ENCODE measurements at places on chromosomes 1 and 21.

GRCh38 chr21:43950936-43951335 lies 61.2 kb upstream of the TRAPPC10 start:
- DNase-seq = no peak

- DNase-seq = no peak
Observed at GRCh38 chr21:34864370-34865149, 184.5 kb downstream of the RUNX1 start.

- DNase-seq = no peak
Observed at GRCh38 chr1:233514946-233515391, 98.9 kb upstream of the KCNK1 start.

GRCh38 chr1:200323856-200324400 lies 85.9 kb downstream of the ZNF281 start:
- no peak for DNase-seq

- no peak for DNase-seq
Observed at GRCh38 chr1:87684194-87684593, 355.5 kb downstream of the LMO4 start.

GRCh38 chr1:156480016-156480370 lies 20.6 kb downstream of the MEF2D start:
- no peak for DNase-seq

DNA sequence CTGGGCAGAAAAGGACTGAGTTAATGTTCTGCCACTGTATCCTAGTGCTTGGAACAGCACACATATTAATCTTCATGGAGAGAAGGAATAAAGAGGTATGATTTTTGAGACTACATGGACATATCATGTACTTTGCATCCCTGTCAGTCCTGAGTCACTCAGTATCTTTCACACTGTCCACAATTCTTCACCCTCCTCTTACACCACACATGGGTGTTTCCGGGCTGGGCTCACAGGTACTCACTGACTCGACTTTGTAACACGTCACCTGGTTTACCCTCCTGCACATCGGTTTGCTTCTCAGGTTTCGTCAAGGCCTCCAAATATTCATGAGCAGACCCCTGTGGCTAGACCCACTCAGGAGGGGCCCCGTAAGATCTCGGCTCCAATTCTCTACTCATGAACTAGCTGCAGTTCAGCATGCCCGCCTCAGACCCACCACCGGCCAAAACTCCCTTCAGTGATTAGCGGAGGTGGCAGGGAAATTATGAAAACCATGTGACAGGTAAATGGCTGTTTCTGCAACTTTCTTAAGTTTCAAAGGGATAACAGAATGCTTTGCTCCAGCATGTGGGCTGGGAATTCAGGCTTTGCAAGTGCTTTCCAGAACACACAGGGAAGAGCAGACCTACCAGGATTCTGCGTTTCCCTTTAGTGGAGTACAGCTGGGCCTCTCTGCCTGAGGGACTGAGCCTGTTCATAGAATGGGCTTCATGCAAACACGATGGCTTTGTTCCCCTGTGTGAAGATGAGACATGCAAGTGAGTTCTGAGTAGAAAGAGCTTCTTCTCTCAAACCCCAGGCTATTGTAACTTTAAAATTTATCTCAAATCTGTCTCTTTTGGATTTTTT lies 31.3 kb upstream of the TRABD2B start:
- DNase-seq = no peak

GRCh38 chr1:160085686-160086455 lies 4.5 kb downstream of the KCNJ9 start:
- DNase-seq = peak; percentile 91

DNA sequence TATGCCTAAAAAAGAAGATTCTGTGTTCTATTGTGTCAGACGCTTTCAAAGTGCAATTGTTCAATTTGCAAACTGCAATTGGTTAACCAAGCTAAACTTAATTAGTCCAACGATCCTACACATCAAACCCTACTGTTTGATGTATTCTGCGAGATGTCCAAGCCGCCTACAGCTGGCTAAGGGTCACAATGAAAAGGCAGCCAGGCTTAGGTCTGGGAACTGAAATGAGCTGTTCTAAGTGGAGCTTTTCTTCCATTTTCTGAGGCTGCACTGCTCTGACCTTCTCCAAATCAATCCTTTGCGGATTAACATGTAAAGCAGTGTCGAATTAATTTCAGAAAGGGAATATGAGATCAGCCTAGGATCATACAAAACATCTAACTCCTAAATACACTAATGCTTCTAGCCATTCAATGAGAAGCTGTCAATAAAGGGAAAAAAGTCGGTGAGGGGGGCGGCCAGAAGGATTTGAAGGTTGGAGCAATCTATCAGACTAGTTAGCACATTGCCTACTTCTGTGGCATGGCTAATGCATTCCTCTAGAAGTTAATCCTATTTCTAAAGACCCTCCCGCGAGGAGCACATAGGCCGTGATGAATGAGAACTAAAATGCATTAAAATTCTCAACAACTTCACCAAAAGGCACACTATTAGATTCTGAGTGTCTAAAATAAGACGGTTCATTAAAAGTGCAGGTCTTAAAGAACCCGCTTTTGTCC lies 119.0 kb downstream of the SIM2 start:
- DNase-seq = no peak

- DNase-seq = no peak
Observed at GRCh38 chr1:151841141-151841540, 1.5 kb upstream of the C2CD4D start.

GRCh38 chr1:35046730-35047129 lies 15.0 kb upstream of the ZMYM6 start:
- DNase-seq = no peak
